Effector CD4-positive, alpha-beta T cell (primary cell): ENCODE measurements at places on chromosomes 16 and 17.

- no peak for DNase-seq
Measured at GRCh38 chr17:78674595-78675315, 97.6 kb upstream of the DNAH17 start.

GRCh38 chr16:79600638-79601091 is at the start of gene MAF:
Gene MAF, minus strand, starts transcription at chr16:79600737. Its CDS starts 835 bp downstream, at chr16:79599902.
- peak; percentile 89 for DNase-seq

GRCh38 chr16:51166541-51166940 is 15.5 kb upstream of the SALL1 start:
- no peak for DNase-seq

DNA sequence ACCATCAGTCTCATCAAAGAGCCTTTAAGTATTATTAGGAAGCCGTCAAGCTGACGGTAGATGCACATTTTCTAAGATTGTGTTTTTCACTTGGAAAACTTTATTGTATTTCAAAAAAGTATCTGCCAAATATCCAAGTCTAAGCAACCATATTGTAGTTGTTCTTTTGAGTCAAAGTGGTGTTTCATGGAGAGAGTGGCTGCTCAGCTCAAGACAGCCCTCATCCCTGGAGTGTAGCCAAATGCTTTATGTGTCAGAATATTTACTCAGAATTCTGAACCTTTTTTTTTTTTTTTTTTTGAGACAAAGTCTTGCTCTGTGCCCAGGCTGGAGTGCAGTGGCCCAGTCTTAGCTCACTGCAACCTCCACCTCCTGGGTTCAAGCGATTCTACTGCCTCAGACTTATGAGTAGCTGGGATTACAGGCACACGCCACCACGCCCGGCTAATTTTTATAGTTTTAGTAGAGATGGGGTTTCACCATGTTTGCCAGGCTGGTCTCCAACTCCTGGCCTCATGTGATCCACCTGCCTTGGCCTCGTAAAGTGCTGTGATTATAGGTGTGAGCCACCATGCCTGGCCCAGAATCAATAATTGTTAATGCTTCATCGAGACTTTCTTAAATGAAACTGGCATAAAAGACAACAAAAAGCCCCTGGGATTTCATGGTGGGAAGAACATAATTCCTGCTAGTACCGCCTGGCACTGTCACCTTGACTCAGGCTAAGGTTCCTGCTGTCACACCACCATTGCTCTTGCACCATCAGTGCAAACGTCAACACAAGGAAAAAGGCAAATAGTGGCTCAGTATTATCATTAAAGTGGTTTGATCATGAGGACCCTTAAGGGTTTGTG is 45.5 kb downstream of the PRKCA start:
- no peak for DNase-seq

DNA sequence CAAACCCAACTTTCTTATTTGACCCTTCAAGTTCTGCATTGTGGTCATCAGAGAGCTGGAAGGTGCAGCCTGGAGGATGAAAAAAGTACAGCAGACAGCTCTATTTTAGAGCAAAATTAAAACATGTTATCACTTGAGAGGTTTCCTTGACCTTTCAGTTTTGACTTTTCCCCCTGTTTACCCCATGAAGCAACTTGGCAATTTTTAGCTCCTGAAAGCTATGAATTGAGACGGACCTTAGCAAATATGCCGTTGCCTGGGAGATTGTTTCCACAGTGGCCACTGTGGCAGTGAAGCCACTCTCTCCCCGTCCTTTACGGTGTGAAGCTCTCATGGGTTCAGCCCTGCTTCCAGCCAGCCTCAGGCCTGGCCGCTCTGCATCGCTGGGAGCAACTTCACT is 398.6 kb downstream of the CPPED1 start:
- DNase-seq = no peak

DNA sequence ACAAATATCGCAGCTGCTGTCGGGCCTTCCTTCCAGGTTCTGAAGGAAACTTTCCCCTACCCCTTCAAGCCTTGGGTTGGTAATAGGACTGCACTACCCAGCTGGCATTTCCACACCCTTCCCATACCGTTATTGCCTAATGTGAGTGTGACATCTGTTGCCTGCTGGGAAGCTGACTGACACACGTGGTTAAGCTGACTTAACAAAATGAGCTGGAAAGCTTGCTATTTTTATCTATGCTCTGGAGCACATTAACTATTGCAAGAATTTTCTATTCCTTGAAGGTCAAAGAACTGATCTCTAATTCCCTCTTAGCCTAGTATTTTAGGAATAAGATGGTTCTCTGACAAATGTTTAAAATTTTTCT is 79.5 kb downstream of the PMP22 start:
- no peak for DNase-seq
